ENCODE measurements at places on chromosomes 2 and 18. TPM values are rescaled to one million over a fixed set of nuclear protein-coding genes. Genes with fewer than 3 reads are reported as not detected.

- peak; percentile 56 for DNase-seq
Observed at GRCh38 chr18:48894799-48895346, 55.9 kb downstream of the SMAD7 start.

GRCh38 chr2:60926741-60927552, 45.6 kb downstream of the REL start:
- DNase-seq = no peak

- DNase-seq = no peak
Observed at GRCh38 chr2:236190674-236191073, 22.5 kb upstream of the GBX2 start.

- no peak for DNase-seq
Observed at GRCh38 chr2:179272406-179273192, 8.0 kb upstream of the SESTD1 start.

GRCh38 chr2:176755537-176756135, 457.0 kb upstream of the HNRNPA3 start:
- DNase-seq = no peak

DNA sequence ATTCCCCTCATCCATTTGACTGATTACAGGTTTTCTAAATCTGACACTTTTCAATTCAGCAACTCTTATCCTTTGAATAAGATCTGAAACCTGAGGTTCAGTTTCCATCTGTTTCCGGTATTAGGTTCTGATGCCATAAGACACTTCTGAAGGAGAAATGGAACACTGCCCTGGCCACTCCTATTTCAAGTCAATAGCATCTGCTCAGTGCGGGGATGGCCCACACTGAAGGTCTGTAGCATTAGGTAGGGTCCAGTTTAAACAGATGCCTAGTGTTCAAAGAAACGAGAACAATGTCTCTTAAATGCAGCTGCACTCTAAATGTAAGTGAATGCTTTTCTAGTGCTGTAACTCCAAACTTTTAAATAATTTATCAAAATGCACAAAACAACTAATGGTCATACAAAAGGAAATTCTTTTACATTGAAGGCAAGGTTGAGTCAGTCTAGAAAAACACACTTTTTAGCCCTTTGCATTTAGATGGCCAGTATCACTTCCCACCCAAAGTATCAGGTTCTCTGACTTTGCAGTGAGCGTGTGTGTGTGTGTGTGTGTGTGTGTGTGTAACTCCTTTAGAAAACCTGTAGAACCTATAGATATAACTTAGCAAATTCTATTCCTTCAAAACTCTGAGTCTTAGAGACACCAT, 78.2 kb downstream of the STK39 start:
- DNase-seq = no peak

DNA sequence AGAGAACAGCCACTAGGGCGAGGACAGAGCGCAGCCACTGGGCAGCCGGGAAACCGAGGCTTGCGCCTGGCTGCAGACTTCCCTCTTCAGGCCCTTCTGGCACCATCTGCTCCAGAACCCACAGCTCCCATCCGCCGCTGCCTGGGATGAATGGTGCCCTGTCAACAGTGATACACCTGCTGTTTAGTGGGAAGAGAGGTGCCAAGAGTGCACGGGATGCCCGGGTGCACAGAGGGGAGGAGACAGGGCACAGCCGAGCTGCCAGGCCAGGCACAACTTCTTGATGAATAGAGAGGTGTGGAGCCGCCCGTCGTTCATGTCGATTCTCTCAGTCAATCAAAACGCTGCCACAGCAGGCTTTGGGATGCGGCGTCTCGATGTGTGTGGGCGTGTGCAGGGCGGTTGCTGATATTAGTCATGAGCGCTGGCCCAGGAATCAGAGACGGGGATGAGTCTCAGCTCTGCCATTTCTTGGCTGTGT, 39.5 kb downstream of the RRM2 start:
- no peak for DNase-seq

- DNase-seq = no peak
Observed at GRCh38 chr2:227813562-227814353, at the start of gene CCL20. CCL20 (plus strand) TSS chr2:227813842; CDS start chr2:227813912, 70 bp downstream.

ERFE gene
- 1.2 TPM for total RNA-seq
